Neural crest cell (in vitro differentiated cells): ENCODE measurements at places on chromosomes 12 and 14.

GRCh38 chr14:96804895-96805294 is 7.7 kb downstream of the VRK1 start:
- DNase-seq, result no peak

DNA sequence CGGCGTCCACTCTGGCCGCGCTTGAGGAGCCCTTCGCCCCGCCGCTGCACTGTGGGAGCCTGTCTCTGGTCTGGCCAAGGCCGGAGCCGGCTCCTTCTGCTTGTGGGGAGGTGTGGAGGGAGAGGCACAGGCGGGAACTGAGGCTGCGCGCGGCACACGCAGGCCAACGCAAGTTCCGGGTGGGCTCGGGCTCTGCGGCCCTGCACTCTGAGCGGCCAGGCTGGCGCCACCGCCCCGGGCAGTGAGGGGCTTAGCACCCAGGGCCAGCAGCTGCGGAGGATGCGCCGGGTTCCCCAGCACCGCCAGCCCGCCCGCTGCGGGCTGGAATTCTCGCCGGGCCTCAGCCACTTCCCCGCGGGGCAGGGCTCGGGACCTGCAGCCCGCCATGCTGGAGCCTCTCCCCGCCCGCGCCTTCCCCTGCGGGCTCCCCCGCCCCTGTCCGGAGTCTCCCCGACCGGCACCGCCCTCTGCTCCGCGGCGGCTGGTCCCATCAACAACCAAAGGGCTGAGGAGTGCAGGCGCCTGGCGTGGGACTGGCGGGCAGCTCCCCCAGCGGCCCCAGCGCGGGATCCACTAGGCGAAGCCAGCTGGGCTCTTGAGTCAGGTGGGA is 921.2 kb upstream of the FOXG1 start:
- no peak for DNase-seq

GRCh38 chr12:65958456-65958855 is 134.2 kb downstream of the HMGA2 start:
- DNase-seq, result no peak

- DNase-seq, result no peak
Observed at GRCh38 chr14:77338302-77338701, 17.5 kb downstream of the GSTZ1 start.

GRCh38 chr14:80867091-80867490 is 74.4 kb downstream of the CEP128 start:
- no peak for DNase-seq

GRCh38 chr12:52920937-52921336 is 16.1 kb upstream of the KRT8 start:
- no peak for DNase-seq

- no peak for DNase-seq
Observed at GRCh38 chr12:59744564-59744963, 148.7 kb downstream of the SLC16A7 start.

- DNase-seq, result no peak
Observed at GRCh38 chr12:101671157-101671791, 26.2 kb upstream of the CHPT1 start.

GRCh38 chr14:70664698-70665447 is 23.2 kb downstream of the TTC9 start:
- no peak for DNase-seq

- DNase-seq, result no peak
Observed at GRCh38 chr12:68240079-68240478, 13.3 kb downstream of the IL22 start.

GRCh38 chr12:121182222-121182893 is 27.6 kb upstream of the P2RX4 start:
- DNase-seq, result no peak

GRCh38 chr12:125503128-125503527 is 437.9 kb downstream of the AACS start:
- no peak for DNase-seq

- peak; percentile 67 for DNase-seq
Observed at GRCh38 chr14:70714055-70714550, 72.4 kb downstream of the TTC9 start.

- no peak for DNase-seq
Observed at GRCh38 chr14:26846388-26846787, 248.6 kb upstream of the NOVA1 start.

GRCh38 chr12:88960213-88960878 is 380.1 kb upstream of the KITLG start:
- DNase-seq, result no peak

- no peak for DNase-seq
Observed at GRCh38 chr12:104468371-104468770, 11.6 kb downstream of the CHST11 start.

- DNase-seq, result no peak
Observed at GRCh38 chr14:53744857-53745256, 211.8 kb downstream of the BMP4 start.

DNA sequence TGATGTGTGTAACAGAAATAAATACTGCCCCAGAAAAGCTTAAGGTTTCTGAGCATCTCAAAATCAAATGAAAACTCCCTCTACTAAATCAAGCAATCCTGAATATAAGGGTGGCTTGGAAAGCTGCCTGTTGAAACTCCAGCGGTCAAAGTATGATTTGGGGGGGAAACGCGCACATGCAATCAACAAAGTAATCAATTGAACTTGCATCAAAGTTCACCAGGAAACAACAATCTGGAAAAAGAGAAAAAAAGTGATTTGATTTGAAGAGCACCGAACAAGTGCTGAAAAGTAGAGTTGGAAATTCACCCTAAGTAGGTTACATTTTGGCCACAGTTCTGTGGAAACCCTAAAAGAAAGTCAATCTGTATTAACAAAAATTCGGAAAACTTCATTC is 700 bp downstream of the CNIH1 start:
- DNase-seq, result no peak

- DNase-seq, result no peak
Observed at GRCh38 chr14:89531661-89532335, 114.8 kb upstream of the FOXN3 start.

- DNase-seq, result no peak
Observed at GRCh38 chr12:63397807-63398206, 246.8 kb upstream of the AVPR1A start.

- DNase-seq, result no peak
Observed at GRCh38 chr14:68032154-68032553, 212.6 kb downstream of the RAD51B start.

- no peak for DNase-seq
Observed at GRCh38 chr14:58731465-58732293, 93.9 kb downstream of the DACT1 start.

DNA sequence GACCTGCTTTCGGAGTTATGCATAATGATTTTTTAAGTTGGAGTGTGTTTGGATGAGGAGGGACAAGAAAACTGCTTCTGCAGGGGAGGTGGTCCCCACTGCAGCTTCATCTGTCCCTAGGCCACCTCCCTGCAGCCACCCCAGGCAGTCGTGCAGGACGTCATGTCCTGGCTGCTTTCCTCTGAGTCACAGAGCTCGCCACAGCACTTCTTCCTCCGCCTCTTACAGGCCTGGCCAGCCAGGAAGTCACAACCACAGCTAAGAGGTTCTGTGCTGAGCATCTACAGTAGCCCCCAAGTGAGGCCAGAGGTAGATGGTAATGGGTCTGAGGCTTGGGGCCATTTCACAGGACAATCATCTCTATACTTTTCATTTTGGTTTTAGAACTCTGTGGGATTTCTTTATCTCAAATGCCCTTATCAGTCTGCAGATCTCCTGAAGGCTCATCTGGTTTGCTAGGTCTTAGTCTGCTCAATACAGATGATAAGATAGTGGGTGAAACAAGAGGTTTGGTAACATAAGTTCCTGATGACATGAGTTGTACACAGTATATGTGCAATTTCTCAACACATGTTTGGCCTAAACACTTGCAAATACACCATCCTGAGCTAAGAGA is 106.4 kb downstream of the ARF6 start:
- no peak for DNase-seq

DNA sequence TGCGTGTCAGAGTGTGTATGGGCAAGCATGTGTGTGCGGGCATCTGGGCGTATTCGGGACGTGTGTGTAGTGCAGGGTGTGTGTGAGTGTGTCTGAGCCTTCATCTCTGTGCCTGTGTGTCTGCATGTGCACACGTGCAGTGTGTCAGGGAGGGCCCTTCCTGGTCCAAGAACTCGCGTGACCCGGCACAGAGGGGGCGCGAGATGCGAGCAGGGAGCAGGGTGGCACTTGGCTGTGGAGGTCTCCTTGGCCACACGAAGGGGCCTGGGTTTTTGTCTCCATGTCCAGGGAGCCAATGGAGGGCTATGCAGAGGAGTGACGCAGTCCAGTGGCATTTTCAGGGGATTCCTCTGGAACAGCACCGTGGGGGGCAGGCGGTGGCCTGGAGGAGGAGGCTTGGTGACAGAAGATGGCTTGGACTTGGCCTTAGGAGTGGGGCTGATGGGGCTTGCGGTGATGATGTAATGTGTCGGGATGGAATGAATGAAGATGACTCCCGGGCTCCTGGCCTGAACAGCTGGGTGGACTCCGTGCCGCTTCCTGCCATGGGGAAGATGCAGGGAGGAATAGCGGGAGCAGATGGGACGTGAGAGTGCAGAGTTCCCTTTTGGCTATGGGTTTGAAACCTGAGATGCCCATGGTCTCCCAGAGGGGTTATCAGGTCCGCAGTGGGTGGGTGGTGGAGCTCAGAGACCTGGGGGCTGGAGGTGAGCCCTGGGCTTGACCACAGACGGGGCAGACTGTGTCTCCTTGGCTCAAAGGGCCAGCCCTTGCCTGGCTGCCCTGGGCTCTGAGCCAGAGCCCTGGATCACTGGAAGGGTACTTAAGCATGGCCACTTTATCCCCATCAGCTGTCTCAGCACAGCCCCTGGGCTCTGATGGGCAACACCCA is 208.3 kb downstream of the PHETA1 start:
- DNase-seq, result no peak

DNA sequence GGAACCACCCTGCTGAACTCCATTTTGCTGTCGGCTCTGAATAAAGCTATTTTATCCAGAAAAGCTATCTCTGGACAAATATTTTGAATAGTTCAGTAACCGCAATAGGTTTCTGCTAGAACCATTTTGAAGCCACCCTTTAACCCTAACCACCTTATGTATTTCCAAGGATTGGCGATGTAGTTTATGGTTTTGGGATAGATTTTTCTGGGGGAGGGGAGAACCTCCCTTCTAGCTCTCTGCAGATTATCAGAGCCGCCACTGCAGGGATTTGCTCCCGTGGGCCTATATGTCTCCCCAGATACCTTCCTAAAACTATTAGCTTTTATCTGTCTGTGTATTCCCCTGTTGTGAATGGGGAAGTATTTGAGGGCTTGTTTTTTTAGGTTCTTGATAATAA is 1.8 kb upstream of the TUBA1B start:
- DNase-seq, result no peak

DNA sequence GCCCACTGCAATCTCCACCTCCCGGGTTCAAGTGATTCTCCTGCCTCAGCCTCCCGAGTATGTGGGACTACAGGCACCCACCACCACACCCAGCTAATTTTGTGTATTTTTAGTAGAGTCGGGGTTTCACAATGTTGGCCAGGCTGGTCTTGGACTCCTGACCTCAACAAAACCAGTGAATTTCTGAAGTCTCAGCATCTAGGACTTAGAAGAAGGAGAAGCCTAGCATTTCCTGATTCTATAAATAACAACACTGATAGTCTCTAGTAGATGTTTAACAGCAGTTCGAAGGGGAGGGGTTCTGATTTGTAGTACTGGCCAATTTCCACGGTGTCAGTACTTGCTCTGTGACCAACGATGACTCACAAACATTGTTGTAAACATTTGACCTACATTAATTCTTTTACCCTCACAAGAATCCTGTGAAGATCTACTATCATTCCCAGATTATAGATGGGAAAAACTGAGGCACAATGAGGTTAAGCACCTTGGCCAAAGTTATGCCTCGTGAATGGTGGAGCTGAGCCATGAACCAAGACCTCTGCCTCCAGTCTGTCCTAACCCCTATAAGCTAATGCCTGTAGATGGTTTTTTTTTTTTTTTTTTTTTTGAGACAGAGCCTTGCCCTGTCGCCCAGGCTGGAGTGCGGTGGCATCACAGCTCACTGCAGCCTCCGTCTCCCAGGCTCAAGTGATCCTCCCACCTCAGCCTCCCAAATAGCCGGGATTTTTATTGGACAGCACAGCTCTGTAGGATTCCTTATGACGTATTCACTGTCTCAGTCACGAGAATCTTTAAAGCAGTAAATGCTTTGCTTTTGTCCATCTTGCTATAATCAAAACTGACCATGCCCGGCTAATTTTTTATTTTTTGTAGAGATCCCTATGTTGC is 5.2 kb downstream of the P2RX4 start:
- no peak for DNase-seq

- DNase-seq, result peak; percentile 23
Observed at GRCh38 chr12:50734409-50735263, 29.3 kb upstream of the ATF1 start.

DNA sequence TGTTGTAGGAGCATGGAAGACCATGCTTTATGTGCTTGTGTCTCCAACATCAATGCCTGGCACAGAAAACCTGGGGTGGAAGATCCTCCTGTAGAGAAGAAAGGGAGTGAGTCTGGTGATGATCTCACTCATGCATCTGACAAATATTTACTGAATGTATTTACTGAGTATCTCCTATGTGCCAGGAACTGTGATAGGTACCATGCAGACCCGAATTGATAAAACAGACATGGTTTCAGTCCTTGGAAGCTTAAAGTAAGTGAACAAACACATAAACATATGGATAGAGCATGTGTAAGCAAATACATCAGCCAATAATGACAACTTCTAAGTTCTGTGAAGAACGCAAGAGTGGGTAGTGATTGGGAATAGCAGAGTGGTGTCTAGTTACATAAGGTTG is 117.0 kb upstream of the CCDC198 start:
- no peak for DNase-seq

GRCh38 chr12:76250256-76250655 is 98.0 kb downstream of the BBS10 start:
- no peak for DNase-seq

GRCh38 chr12:23756416-23756815 is 193.1 kb downstream of the SOX5 start:
- DNase-seq, result no peak

DNA sequence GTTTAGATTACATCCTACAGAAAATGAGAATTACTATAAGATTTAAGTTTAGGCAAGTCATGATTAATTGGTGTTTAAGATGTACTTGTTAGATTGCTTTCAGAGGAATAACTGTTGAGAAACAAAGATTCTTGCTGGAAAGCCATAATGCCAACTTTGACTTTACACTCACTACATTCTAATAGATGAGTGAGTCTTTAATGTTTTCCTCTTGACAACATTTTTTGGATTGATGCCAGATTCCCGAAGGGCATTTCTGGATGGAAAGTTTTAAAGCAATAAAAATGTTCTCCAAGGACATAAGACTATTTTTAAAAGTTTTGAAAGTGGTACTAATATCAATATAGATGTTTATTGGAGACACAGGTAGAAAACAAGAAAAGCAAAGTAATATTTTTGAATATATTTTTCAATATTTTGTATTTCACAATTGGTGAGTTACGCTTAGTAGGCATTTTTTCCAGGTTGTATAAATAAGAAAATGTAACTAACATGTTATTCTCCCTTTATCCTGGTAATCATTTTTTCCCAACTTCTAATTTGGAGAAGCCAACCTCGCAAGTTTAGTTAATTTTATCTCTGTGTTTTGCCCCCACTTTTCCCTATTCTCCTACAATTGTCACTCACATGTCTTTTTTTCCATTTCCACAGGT is 307.3 kb downstream of the CEP128 start:
- DNase-seq, result no peak

- peak; percentile 20 for DNase-seq
Observed at GRCh38 chr12:15227004-15227679, 5.9 kb upstream of the RERG start.
